Stimulated activated CD4-positive, alpha-beta T cell treated with anti-CD3 and anti-CD28 coated beads, Interleukin-1b, Interleukin-23, amount 100 ng/mL, for 1 hour (primary cell): ENCODE measurements at places on chromosomes 5 and 9.

GRCh38 chr5:108143581-108143980 is 238.3 kb downstream of the FBXL17 start:
- no peak for DNase-seq

DNA sequence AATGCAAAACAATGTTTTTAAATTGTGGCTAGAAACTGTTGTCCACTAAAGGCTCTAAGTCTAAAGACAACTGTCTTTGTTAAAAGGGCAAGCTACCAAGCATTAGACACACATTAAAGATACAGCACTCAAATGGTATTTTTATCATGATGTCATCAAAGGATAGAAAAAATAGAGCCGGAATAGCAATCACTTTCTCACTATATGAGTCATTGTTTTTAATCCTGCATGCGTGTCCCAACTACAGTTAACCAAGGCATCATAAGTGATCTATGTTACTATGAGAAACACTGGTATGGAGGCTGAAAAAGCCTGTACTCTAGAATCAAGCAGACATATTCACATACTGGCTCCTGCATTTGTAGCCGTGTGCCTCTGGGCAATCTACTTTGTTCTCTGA is 1.9 kb upstream of the PJA2 start:
- DNase-seq, result no peak

- no peak for DNase-seq
These were observed 61.4 kb upstream of the FST start for GRCh38 chr5:53418826-53419658.

DNA sequence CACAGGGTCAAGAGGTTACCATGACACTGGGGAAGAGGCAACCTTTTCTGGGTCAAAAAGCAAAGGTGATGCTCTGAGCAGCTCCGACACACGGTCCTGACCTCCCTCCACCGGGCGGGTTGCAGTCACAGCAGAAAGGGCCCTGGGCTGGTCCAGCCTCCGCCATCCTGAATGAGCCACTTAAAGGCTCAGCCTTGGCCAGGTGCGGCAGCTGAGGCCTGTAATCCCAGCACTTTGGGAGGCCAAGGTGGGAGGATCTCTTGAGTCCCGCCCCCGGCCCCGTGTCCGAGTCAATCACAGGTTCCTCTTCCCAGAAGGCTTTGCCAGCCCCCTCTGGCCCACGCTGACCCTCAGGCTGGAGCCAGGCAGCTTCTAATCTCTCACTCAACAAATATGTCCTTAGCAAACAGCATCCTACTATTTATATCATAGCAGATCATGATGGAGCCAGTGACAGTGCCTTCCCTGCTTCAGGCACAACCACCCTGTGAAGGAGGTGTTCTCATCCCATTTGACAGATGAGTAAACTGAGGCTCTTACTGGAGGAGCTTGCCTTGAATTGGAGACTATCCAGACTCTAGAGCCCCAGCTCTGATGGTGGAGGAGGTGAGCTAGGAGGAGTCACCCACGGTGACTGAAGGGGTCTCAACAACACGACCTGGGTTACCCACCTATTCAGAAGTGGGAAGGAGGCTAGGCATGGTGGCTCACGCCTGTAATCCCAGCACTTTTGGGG is 79.1 kb downstream of the LRSAM1 start:
- DNase-seq, result no peak

GRCh38 chr5:60959156-60959555 is 14.2 kb downstream of the NDUFAF2 start:
- no peak for DNase-seq

DNA sequence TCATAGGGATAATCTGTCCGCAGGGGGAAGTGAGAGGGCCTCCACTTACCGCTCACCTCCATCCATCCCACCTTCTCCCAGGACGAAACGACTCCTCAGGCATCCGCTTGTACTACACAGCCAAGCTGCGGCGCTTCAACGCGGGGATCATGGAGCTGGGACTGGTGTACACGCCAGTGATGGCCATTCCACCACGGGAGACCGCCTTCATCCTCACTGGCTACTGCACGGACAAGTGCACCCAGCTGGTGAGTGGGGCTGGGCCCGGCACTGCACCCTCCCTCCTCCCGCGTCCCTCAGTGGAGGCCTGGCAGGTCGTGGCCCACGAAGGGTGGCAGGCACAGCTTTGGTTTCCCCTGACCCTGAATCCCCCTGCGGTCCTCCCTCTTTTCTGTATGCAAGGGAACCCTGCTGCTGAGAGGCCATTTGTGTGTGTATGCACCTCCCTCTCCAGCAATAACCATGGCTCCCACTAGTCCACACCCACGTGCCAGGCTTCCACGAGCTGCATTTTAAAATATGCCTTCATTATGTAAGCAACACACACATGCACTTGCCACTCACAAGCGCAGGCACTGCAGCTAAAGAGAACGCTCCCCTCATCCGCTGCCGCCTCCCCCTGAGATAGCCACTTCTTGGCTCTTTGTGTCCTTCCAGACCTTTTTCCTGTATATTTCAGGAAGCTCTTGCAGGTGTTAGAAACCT is 11.8 kb downstream of the DBH start:
- no peak for DNase-seq

- no peak for DNase-seq
These were observed 14.8 kb downstream of the ATP10B start for GRCh38 chr5:160837211-160837610.

- DNase-seq, result no peak
These were observed 79.5 kb downstream of the ANXA1 start for GRCh38 chr9:73231203-73231602.

- no peak for DNase-seq
These were observed 125.9 kb downstream of the APBA1 start for GRCh38 chr9:69546265-69546664.

DNA sequence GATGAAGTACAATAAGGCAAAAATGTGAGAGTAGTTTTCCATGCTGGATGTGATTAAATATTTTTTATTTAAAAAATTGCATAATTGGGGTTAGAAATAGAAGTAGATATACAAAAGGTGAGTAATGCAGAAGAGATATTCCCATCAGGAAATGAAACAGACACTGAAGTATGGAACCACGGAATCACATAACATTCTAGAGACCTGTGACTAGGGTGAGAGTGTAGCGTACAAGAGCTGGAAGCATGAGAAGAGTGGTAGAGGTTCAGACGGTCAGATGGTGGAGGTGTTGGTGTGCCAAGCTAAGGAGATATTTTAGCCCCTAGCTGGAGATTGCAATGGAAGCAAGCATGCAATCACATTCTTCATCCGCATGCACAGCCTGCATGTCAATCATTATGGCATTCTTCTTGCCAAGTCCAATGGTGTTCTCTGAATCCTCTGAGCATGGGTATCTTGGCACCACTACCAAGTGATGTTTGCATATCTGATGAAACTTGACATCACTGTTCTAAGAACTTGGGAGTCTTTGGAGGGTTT is 587.8 kb downstream of the PSAT1 start:
- no peak for DNase-seq

- no peak for DNase-seq
These were observed 54.4 kb downstream of the KCNN2 start for GRCh38 chr5:114416254-114416653.

DNA sequence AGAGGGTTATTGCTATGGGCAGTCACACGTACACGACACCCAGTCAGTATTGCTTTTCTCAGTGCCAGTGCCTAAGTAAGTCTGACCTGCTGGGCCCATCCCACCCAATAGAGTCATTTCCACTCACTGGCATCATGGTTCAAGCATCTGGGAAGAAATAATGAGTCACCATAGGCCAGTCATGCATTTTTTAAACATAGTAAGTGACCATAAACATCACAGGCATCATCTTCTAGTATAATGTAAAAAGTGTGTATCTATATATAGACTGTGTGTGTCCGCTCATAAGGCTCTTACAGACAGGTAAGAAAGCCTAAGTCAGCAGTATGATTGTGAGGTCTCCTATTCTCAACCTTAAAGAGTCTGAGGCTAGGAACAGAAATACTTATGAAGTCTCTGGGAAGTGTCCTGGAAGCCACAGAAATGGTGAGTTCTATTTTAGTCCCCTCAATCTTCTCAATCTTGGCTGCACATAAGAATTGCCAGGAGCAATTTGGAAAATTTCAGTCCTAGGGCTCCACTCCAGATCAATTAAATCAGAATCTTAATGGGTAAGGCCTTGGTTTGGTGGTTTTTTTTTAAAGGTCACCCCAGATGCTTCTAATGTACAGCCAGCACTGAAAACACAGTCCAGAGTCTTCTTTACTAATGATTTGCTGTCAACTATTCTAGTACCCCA is 65.2 kb downstream of the ZNF366 start:
- no peak for DNase-seq

- DNase-seq, result no peak
These were observed 149.3 kb upstream of the COL5A1 start for GRCh38 chr9:134492281-134492691.

GRCh38 chr9:111630182-111630963 is 761 bp upstream of the DNAJC25 start:
- no peak for DNase-seq

DNA sequence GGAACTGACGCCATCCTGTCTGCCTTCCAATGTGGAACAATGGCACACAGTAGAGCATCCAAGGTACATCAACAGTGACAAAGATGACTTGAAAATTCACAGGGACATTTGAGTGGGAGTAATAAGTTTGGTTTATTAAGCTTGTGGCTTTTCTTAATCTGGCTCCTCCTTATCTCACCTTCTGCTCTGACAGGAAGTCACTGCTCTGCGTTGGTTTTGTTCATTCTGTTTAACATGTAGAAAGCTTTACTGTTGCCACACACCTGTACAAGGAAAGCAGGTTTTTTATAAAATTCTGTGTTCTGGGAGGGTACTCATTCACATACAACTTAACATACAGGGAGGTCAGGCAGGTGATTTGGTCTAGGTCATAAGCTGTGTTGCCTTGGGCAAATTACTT is 1.6 kb upstream of the GZMK start:
- no peak for DNase-seq
